ENCODE measurements at places on chromosomes 5 and 9. TPM values are rescaled to one million over a fixed set of nuclear protein-coding genes. Genes with fewer than 3 reads are reported as not detected.

Gene GLRA1
- total RNA-seq, result not detected

Gene EDIL3
- 10.0 TPM for total RNA-seq

- no peak for DNase-seq
Observed at GRCh38 chr5:165000479-165001190, 1495.2 kb downstream of the MAT2B start.

Gene GRIA1
- total RNA-seq, result 1.0 TPM

Gene LCP2
- 6.8 TPM for total RNA-seq

Gene EGFLAM
- total RNA-seq, result 13.6 TPM

- no peak for DNase-seq
Observed at GRCh38 chr9:20361229-20361628, 261.1 kb downstream of the MLLT3 start.

Gene FAM78A
- 2.9 TPM for total RNA-seq

Gene INSL4
- total RNA-seq, result not detected

GRCh38 chr5:127586811-127587210 lies 62.1 kb upstream of the CTXN3 start:
- DNase-seq, result no peak

Gene GFI1B
- not detected for total RNA-seq

GRCh38 chr9:136815422-136815782 lies 7.7 kb downstream of the RABL6 start:
- no peak for DNase-seq

Gene SLC27A6
- 77.1 TPM for total RNA-seq

DNA sequence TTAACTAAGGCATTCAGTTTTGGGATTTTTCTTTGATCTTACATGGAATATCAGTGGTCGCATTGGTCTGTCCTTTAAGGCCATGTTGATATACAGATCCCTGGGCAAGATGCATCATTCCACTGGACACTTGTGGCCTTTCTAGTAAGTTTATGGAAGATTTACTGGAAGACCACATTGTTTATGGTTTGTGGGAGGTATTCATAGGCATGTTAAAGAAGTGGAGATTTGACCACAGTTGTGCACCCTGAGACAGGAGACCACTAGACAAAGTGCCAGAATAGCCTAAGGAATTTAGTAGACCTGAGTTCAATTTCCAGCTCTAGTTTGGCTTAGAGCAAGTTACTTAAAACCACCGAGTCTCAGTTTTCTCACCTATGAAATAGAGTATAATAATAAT lies 383.1 kb upstream of the PAPPA start:
- DNase-seq, result no peak

DNA sequence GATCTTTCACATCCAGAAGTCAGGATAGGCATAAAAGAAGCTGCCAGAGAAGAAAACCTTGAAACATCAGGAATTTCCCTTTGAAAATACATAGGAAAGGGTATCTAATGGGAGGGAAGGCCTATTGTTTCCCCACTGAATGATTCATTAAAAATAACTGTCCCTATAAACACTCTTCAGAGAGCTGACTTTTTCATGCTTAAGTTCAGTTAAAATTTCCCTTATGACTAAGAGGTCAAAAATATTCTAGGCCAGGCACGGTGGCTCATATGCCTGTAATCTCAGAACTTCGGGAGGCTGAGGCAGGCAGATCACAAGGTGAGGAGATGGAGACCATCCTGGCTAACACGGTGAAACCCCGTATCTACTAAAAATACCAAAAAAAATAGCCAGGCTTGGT lies 499.5 kb downstream of the ENC1 start:
- DNase-seq, result no peak

Gene SETX
- 46.1 TPM for total RNA-seq

Gene PCDHA6
- total RNA-seq, result 0.69 TPM

Gene IL4
- not detected for total RNA-seq

Gene PCDH12
- 1.2 TPM for total RNA-seq

DNA sequence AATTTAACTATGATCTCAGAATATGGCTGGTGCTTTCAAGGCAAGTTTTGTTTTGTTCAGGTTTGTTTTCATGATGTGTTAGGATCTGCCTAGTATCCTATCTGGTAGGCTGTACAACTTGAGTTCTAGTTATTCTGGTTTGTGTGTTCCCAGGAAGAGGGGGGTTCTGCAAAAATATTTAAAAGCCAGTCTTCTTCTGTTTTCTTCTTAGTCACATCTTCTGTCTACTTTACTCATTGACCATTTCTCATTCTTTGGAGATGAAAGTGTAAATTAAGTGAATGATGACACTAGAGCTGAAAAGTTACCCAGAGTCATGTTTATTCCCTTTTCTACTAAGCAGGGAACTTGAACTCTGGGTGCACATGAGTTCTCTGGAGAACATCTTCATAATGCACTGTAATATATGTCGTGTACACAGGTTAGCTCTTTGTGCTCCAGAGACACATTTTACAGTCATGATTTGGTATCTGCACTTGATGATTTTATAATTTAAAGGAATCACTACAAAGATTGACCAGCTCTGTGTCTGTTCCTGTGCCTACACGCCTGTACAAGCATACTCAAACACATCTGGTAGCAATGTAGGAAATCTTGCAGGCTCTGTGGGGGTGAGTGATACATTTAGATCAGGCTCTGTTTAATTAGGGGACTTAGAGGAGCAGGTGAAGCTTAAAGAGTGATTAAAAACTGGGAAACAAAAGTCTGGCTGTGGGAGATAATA lies 5.0 kb downstream of the SMAD5 start:
- no peak for DNase-seq

Gene FAM114A2
- total RNA-seq, result 17.7 TPM

- no peak for DNase-seq
Observed at GRCh38 chr5:93674866-93675459, 66.4 kb downstream of the POU5F2 start.

DNA sequence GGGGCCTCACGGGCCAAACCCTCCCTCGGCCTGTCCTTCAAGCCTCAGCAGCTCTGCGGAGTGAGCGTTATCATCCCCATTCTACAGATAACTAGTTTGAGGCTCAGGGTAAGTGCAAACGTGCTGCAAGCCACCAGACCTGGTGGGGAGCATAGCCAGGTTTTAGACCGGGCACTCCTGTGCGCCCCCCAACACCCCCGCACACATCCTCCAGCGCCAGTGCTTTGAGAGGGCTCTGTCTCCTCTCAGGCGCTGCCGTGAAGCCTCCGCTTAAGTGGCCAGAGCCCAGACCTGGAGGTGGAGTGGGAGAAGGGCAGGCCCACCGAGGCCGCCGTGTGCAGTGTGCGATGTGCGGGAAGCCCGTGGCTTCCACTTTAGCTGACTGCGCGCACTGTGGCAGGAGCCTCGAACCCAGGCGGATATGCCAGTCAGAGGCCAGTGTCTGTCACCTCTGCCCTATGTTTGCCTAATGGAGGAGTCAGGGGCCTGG lies 1.6 kb upstream of the MGAT1 start:
- DNase-seq, result no peak

DNA sequence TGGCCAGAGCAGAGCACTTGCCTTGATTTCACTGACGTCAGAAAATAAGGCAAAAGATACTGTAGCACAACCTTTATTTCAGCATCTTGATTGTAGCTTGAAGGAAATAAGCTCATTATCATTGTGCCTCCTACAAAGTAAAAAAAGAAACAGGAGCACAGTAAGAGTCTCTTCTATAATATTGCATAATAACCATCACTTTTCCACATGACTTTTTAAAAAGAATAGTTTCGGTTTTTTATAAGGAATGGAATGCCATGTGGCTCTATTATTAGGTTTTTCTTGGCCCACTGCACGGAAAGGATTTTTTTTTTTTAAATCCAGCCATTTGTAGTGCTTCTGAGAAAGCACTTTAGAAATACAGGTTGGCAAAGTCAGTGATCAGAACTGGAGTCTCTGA lies 655.3 kb downstream of the LRRC70 start:
- no peak for DNase-seq

DNA sequence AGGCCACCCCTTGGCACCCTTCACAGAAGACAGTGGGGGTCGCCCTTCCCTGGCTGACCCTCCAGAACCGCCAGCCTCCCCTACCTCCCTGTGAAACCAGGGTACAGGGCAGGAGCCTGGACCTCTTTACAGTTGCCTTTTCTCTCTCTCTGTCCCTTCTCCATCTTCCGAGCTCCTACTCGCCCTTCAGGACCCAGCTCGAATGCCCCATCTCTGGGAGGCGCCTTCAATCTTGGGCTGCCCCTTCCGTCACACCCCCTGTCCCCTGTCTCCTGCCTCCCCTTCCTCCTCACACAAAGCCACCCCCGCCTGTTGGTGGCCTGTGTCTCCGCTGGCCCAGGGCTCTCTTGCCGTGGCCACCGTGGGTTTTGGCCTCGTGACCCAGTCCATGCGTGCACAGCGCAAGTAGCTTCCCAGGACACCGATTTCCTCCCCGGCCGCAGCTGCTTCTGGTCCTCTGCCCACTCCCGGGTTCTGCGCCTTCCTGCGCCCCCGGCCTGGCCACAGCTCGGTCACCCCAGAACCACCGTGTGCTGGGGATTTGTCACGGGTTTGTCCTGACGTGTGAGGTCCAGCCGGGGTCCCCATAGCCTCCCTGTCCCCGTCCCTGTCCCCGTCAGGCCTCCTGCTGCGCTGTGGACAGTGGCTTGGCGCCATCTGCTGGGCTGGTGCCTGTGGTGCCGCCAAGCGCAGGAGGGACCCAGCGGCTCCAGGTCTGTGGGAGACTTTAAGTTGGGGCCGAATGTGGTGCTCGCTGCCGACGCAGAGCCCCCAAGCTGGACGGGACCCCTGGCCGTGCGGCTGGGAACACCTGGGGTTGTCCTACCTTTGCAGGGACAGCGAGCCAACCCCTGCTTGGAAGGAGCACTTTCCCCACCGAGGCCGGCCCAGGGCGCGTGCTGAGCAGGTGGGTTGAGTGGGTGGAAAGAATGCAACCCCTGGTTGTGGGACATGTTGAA lies 4.0 kb upstream of the TMEM250 start:
- no peak for DNase-seq

Gene PCDHGA12
- total RNA-seq, result 11.9 TPM

- no peak for DNase-seq
Observed at GRCh38 chr5:82854956-82855355, 222.2 kb downstream of the TMEM167A start.

- no peak for DNase-seq
Observed at GRCh38 chr9:129673602-129674001, 8.2 kb downstream of the PRRX2 start.

DNA sequence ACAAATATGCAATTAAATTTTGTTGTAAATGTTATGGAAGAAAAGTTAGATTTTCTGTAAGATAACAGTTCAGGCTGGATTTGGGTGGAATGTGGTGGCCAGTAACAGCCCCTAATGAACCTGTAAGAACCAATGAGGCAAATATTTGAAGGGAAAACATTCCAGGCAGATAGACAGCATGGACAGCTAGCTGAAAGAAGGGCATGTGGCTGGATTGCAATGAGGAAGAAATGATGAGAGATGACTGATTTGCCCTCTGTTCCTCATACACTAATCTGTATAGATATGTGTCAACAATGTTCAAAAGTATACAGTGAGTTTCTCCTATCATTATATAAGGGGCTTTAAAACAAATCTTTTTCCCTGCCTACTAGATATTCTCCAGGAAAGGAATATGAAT lies 58.8 kb downstream of the MAN2A1 start:
- no peak for DNase-seq

DNA sequence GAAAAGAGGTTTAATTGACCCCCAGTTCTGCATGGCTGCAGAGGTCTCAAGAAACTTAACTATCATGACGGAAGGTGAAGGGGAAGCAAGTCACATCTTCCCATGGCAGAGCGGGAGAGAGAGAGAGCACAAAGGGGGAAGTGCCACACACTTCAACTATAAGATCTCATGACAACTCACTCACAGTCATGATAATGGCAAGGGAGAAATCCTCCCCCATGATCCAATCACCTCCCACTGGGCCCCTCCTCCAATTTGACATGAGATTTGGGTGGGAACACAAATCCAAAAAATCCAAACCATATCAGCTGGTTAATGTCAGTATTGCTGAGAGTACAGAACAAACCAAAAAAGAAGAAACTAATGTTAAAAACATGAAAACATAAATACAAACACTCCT lies 120.2 kb downstream of the STARD4 start:
- DNase-seq, result no peak

Gene IL9
- not detected for total RNA-seq

Measured in esophagus muscularis mucosa (tissue), 4 donors.